ENCODE measurements at places on chromosomes 5 and 9.

- DNase-seq, result no peak
These were observed 126.2 kb upstream of the ZNF608 start for GRCh38 chr5:124872615-124873014.

DNA sequence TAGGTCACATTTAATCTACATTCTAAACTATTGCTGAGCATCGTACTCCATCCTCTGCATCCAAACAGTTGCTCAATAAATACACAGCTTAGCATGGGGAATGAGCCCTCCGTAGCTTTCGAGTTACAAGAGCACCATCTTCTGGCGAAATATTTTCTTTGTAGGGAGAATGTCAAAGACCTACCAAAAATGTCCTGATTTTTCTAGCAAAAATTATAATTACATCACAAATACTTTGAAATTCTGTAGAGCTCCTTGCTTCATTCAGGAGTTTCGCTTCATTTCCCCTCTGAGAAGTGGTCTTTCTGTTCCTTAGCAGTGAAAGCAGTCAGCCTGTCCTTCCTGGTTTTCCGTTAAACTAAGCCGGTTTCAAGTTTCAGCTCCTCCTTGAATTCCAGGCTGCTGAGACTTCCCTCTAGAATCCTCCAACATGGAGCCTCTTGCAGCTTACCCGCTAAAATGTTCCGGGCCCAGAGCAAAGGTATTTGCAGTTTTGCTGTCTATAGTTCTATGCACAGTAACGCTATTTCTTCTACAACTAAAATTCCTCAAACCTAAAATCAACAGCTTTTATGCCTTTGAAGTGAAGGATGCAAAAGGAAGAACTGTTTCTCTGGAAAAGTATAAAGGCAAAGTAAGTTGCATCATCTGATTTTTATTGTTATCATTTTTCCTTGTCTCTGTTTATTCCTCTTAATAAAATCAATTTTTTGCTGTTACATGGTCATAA lies at the start of gene GPX8:
GPX8 (plus strand) TSS at position 409 of the 730 bp plus-strand sequence; CDS start at position 431, 22 bp downstream.
- no peak for DNase-seq

- DNase-seq, result no peak
These were observed 60.5 kb upstream of the CD180 start for GRCh38 chr5:67257077-67257476.

DNA sequence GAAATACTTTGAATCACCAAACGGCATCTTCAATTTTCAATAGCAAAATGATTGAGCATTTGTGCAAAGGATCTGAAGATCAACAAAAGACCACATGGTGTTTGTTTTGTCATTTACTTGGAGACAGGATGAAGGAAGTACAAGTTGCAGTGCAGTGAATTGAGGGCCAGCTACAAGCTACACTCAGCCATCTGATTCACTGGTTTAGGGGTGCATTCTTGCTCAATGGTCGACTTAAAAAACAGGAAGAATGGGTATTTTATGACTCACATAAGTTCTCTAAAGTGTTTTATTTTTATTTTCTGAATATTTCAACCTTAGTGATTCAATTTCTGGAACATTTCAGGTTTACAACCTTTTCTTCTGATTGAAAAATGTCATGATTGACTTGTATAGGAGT lies 412.1 kb upstream of the ADAMTSL1 start:
- DNase-seq, result no peak

GRCh38 chr9:25678846-25679360 lies 659 bp upstream of the TUSC1 start:
- no peak for DNase-seq

GRCh38 chr9:121837113-121837961 lies 185.9 kb downstream of the DAB2IP start:
- DNase-seq, result no peak

DNA sequence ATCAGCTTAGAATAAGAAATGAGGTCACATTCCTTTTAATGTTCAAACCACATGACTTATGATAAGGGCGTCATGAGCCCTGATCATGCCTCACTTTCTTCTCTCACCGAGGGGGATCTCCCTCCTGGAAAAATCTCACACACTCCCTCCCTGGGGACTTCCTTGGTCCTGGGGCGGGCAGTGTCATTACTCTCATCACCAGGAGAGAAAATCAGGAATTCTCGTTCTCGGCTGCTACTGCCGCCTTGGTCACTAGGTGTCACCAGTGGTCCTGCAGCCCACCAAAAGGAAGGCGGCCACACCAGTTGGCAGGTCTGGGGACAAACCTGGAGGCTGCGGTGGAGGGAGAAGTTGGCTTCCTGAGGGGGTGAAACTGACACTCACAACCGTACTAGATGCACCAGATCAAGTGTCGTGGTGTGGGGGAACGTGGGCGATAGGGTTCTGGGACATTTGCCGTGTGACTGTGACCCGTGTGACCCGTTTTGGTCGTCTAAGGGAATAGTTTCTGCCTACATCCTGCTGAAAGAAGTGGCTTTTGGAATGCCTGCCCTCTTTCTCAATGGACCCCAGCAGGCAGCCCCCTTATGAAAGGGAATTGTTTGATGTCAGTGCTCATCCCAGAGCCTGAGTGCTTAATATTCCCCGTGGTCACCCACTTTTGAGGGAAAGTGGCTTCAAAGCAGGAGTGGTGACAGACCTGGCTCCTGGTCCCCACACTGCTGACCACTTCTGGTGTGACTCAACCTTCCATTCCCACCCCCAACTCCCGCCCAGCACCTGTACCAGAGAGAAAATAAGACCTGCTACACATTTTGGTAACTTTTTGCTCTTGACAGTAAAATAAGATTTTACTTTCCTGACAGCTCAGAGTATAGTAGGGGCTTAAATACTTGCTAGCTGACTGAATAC lies 63.2 kb downstream of the ACER2 start:
- DNase-seq, result no peak

DNA sequence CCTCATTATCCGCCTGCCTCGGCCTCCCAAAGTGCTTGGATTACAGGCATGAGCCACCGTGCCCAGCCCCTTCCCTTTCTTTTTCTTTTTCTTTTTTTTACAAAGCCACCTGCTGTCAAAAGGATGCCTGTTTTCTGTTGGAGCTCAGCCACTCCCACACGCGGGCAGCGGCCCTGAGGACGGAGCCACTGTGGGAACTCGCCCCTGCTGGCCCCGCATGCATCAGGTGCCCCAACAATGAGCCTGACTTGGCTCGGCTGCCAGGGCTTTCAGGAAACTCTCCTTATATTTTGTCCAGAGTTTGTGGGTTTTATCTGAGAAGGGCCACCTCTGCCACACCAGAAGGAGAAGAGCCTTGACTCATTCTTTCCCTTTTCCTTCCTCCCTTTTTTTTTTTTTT lies 37.1 kb upstream of the LRRC14B start:
- DNase-seq, result no peak

- DNase-seq, result no peak
These were observed 65.1 kb downstream of the ANKH start for GRCh38 chr5:14806456-14806855.

DNA sequence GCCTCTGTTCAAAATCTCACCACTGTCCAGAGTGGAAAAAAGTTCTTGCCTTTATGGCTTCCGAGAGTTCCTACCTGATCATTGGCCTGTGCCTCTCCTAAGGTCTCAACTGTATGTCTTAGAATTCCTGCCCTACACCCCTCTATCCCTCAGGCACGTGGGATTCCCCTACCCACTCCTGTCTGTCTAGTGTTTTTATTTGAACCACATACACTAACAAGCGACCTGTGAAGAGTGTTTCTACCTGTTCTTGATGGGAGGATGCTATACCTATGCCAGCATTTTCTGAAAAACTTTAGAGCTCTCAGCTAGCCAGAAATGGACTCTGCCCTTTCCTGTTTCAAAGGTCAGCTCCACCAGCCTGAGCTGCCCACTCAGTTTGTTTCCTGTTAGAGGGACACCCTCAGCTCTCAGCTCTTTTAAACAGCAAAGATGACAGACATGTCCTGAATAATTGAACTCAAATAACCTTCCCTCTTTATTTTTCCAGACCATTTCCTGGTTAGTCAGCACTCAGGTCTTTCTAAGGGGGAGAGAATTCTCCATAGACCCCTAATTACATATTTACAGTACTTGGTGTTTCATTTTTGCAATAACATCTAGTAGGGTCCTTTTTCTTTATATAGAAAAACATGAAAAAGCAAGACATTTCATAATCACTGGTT lies 214.8 kb downstream of the AOPEP start:
- no peak for DNase-seq

GRCh38 chr5:102778478-102778877 lies 23.4 kb downstream of the PAM start:
- no peak for DNase-seq

DNA sequence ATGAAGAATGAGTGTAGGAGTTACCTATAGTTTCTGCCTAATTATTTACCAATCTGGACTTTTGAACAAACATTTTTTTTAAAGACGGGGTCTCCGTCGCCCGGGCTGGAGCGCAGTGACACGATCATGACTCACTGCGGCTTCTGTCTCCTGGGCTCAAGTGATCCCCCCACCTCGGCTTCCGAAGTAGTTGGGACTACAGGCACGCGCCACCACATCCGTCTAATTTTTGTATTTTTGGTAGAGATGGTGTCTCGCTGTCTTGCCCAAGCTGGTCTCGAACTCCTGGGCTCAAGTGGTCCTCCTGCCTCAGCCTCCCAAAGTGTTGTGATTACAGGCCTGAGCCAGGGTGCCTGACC lies 1.5 kb downstream of the CTNNA1 start:
- no peak for DNase-seq

- DNase-seq, result no peak
These were observed 347.5 kb downstream of the SEMA5A start for GRCh38 chr5:9198394-9198793.

DNA sequence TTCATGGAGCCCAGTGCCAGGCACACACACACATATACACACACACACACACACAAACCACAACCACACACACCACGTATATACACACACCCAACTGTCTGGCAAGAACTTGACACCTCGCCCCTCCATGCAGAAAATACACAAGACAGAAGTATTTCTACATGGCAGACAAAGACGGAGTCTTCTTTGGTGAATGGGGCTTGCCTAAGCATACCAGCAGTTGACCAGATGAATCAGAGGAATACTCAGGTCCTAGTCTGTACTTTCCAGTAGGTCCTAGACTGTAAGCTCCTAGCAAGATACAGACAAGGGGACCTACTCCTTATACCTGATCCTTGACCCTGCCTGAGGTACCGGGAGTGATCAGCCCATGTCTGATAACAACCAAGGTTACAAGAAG lies 60.1 kb downstream of the SIL1 start:
- no peak for DNase-seq

- no peak for DNase-seq
These were observed 293.0 kb downstream of the SPOCK1 start for GRCh38 chr5:137206030-137206715.

GRCh38 chr9:33295571-33295970 lies 5.3 kb downstream of the NFX1 start:
- no peak for DNase-seq

DNA sequence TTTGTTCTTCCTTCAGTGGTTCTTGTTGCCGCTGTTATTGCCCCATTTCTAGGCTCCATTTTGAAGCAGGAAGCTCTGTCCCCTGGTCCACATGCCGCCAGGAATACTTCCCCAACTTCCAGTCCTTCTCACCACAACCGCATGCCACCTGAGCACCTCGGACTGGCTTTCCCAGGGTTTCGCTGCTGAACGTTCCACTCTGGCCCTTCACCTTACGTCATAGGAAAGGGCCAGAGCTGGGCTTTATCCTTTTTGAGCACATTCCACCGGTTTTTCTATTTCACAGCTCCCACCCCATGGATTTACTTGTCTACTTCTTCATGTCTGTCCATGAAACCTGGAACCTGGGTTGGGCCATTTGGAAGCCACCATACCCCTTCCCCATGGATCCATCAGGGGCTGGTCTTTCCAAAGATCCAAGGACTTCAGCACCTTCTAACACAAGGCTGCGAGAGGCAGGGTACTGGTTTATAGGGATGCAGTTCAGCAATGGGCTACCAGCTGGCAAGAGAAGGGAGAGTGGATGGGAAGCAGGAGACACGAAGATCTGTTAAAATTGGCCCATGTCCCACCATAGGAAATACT lies 557.4 kb downstream of the BNC2 start:
- no peak for DNase-seq

DNA sequence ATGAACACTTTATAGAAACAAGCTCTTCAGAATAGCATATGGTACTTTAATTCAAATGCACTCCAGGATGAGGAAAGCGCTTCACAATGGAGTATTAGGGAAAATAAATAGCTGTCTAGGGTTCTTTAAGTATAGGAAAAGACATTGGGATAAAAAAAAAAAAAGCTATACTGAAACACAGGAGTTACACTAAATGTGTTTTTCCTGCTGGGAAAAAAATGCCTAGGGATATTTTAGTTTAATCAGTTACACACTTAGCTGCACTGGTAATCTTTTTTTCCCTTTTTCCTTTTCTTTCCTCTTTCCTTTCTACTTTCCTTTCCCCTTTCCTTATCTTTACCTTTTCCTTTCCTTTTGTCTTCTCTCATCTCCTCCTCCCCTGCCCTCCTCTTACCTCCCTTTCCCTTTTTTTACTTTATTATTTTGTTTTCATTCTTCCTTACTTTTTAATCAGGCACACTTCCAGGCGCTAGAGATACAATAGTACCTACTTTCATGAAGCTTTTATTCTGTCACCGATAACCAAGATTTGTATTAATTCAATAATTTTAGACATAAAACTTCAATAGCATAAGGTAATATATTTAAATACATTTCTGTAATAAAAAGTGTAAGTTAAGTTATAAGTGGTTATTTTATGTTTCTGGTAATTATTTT lies 758.7 kb downstream of the CDH18 start:
- no peak for DNase-seq

DNA sequence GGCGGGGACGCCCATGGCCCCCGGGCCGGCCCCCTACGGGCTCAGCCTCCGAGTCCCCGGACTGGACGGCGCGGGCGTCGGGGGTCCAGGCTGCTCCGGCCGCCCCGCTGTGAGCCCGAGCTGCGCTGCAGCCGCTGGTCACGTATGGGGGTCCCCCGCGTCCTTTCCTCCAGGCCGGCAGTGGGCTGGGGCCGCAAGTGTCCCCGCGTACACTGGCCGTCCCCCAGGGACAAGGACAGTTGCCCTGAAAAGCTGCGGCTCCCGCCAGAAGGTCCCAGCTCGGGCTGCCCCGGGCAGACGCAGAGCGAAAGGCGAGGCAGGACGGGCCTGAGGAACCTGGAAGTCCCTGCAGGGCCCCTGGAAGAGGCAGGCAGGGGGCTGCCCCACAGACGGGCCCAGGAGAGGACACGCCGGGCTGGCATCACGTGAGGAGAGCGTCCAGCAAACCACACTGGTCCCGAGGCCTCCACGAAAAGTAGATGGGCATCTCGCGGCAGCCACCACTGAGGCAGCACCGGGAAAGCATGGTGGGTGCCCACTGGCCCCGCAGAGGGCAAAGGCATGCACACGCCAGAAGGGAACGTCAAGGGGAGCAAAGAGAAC lies 3.3 kb upstream of the NKD2 start:
- no peak for DNase-seq

All from activated gamma-delta T cell treated with Interleukin-2 at 50 U/mL for 16 hours (primary cell).